ENCODE measurements at places on chromosomes 13 and 19.

DNA sequence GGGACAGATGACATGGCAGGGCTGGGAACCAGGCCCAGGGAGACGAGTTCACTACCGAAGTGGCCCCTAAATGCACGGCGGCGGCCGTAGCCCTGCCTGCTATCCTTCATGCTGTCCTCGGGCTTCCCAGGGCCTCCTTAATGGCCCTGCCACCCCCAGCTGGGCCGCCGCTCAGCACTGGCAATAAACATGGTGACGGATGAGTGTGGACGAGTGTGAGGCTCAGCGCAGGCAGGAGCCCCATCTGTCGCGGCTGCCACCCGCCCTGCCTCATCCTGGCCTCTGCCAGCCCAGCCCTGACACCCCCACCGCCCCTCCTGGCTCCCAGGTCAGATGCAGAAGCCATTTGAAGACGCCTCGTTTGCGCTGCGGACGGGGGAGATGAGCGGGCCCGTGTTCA lies 13.6 kb downstream of the PIN1 start:
- no peak for DNase-seq

- DNase-seq, result no peak
Measured at GRCh38 chr13:77980592-77980991, 62.0 kb upstream of the EDNRB start.

- DNase-seq, result no peak
Measured at GRCh38 chr19:4957981-4958380, 10.9 kb upstream of the KDM4B start.

DNA sequence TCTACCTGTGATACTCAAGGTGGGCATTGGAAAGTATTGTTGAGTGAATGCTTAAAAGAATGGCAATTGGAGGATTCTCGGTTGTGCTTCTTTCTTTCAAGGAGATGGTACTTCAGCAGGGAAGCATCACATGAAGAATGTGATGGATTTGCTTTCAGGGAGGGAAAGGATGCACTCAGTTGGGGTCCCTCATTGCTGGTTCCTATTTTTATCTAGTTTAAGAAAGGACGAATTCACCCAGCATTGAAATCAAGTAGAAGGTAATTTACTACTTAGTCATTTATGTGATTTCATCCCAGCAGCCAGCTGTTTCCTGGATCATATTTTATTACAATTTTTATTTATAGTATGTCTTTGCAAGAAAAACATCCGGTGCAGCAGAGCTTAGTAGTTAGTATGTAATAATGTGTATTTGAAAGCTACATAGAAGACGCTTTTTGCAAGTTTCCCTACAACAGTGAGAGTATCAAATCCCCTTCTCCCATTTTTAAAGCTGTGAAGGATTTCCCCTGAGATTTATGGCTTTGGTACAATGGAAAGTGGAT lies 417.9 kb downstream of the GPC5 start:
- DNase-seq, result no peak

- no peak for DNase-seq
Measured at GRCh38 chr19:38015216-38015615, 108.2 kb downstream of the SIPA1L3 start.

GRCh38 chr19:3068071-3068470 lies 5.8 kb upstream of the TLE5 start:
- no peak for DNase-seq

DNA sequence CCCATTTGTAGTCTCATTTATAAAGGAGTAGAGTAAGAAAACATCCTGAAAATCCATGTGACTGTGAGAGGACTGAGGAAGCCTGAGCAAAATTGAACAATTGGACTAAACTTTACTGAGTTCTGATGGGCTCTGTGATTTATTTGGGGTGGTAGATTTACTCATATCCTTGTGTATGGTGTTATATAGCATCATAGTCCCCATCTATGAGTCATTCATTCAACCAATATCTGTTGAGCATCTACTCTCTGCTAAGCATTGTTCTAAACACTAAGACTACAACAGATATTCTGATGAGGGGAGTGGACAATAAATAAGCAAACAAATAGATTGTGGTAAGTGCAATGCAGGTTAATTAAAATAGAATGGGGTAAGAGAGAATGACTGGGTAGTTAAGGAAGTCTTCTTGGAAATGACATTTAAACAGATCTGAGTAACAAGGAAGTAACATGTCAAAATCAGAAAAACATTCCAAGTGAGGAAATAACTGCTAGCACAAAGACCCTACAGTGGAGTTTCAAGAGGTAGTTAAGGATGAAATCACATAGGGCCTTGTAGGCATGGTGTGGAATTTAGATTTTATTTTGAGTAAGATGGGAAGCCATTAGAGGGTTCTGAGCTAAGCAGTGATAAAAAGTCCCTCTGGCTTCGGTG lies 36.3 kb upstream of the MLNR start:
- no peak for DNase-seq

- DNase-seq, result no peak
Measured at GRCh38 chr13:72839831-72840426, 58.0 kb downstream of the PIBF1 start.

DNA sequence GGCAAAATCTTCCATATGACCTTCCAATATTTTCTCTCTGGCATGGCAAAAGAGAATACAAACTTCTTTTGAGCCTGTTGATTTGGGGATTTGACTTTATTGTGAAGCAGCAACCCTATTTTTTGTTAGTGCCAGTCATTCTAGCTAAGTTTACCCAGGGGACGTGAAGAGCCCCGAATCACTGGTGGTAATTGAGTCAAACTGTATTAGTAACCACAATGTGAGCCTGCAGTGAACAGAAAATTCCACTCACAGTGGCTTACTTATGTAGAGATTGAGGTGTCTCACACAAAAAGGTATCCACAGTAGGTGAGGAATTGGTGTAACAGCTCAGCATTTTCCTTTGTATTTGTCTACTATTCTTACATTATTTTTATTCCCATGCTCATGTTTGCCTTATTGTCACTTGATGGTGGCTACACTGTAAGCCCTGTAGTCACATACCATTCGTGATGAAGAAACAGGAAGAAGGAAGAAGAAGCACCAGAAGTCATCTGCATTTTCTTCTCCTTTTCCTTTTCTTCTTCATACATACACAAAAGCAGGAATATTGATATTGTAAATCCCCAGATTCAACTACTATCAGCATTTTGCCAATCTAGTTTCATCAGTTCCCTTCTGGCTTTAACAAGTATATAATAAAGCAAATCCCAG lies 33.3 kb upstream of the MYCBP2 start:
- no peak for DNase-seq

GRCh38 chr19:43441716-43442115 lies 23.7 kb downstream of the LYPD3 start:
- DNase-seq, result no peak

- DNase-seq, result no peak
Measured at GRCh38 chr13:20182231-20182846, 10.4 kb downstream of the GJB2 start.

GRCh38 chr19:13132471-13133180 lies 14.6 kb downstream of the NACC1 start:
- DNase-seq, result no peak

DNA sequence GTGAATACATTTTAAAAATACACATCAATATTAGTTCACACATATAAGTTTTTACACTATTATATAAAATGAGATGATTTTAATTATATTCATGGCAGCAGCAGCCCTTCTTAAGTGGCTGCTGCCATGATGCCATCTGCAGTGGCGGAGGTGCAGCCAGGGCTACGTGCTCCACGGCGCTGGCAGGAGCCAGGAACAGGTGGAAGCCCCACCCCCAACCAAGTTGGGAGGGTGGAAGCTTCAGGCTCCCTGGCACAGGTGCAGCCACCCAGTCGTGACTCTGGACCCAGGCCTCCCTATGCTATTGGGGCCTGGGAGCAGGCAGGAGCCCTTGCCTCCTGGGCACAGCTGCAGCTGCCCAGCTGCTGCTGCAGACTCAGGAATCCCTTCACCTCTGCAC lies 646.9 kb upstream of the PCDH9 start:
- DNase-seq, result no peak

GRCh38 chr19:46201454-46202310 lies 27.9 kb upstream of the IGFL1 start:
- DNase-seq, result no peak

- DNase-seq, result no peak
Measured at GRCh38 chr13:62598708-62599107, 1183.1 kb upstream of the PCDH20 start.

DNA sequence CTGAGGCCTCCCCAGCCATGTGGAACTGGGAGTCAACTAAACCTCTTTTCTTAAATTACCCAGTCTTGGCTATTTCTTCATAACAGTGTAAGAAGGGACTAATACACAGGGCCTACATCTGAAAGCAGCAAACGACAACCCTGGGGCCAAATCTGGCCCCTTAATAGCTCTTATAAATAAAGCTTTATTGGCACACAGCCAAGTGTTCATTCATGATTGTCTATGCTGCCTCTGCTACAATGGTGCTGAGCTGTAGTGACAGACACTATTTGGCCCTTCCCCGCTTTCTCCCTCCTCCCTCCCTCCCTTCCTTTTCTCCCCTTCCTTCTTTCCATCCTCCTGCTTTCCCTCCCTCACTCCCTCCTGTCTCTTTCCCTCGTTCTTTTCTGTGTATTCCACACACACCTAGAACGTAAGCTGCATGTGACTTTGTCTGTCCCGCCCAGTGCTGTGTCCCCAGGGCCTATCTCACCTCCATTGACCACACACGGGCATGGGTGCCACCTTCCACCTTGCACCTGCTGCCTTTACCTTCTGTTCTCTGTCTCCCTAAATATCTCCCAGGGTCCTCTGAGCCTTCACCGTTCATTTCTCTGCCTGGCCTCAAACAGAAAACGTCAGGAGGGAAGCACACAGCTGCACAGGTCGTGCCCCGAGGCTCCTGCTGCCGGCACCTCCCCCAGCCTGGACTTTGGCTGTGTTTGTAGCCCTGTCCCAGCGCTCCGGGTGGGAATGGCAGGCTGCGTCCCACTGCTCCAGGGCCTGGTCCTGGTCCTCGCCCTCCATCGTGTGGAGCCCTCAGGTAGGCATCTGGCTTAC lies at the start of gene PROZ:
TSS of gene PROZ (plus strand) at position 720 of the 819 bp plus-strand sequence. CDS start at position 733, 13 bp downstream.
- DNase-seq, result no peak

DNA sequence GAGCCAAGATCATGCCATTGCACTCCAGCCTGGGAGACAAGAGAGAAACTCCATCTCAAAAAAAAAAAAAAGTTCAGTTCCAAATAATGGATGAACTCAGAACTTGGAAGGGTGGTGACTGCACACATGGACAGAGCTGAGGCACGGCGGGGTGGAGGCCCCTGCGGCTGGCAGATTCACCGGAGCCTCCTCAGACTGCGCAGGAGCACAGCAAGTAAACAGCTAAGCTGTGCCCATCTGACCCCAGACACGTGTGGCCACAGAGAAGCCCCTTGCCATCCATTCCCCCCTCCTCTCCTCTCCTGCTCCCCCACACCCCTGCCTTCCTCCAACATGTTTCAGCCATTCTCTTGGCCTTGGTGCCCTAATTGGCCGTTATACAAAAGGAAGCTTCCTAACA lies 15.6 kb upstream of the PROZ start:
- no peak for DNase-seq

GRCh38 chr19:18415178-18415867 lies 3.9 kb upstream of the SSBP4 start:
- no peak for DNase-seq

DNA sequence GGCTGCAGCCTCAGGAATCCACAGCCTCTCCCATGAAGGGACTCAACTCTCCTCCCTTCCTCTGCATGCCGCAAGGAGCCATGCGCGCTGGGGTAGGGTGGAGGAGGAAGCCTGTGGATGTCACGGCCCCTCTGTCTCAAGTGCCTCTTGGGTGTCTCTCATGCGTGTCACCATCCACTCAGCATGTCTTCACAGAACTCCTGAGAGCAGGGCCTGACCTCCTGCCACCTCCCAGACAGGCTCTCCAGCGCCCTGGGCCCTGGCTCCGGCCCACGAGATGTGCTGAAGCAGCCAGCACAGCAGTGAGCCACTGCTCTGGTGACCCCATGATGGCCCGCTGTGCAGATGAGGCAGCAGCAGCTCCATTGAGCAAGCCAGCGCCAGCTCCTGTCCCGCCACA lies 25.9 kb upstream of the SPACA7 start:
- no peak for DNase-seq

DNA sequence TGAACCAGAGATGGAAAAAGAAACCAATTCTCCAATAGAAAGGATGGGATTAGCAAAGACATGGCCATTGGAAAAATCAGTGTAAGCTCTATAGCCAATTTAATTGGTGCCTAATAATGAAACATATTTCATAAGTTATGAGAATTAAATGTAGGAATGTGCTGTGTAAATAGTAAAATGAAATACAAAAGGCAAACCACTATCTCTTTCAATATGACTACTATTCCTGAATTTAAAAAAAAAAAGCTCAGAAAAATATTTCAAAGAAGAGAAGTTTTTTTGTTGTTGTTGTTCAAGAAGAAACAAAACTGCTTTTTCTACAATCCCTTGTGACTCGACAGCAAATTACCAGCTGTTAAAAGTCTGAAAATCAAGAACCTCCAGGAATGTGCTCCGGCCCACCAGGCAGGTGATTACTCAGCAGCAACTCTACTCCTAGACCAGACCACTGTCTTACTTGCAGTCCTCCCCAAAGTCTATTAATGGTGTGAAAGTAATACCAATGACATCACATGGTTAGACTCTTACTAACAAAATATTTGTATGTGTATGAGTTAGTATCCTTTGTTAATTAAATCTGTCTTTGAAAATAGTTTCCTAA lies 362.4 kb downstream of the KCTD12 start:
- DNase-seq, result peak; percentile 30

GRCh38 chr13:80630685-80631121 lies 289.8 kb upstream of the SPRY2 start:
- DNase-seq, result no peak

GRCh38 chr13:20550799-20551198 lies 16.2 kb upstream of the IFT88 start:
- no peak for DNase-seq

- DNase-seq, result no peak
Measured at GRCh38 chr13:93244141-93244917, 17.7 kb downstream of the GPC6 start.
